ENCODE measurements at places on chromosomes 7 and 10. TPM values are rescaled to one million over a fixed set of nuclear protein-coding genes. Genes with fewer than 3 reads are reported as not detected.

GDF2 gene
- total RNA-seq = not detected

CFAP58 gene
- not detected for total RNA-seq

EN2 gene
- total RNA-seq = not detected

TNS3 gene
- 3.2 TPM for total RNA-seq

OPN4 gene
- total RNA-seq = not detected

HOXA5 gene
- total RNA-seq = not detected

DDX50 gene
- 41.9 TPM for total RNA-seq

PAX4 gene
- not detected for total RNA-seq

STEAP1 gene
- total RNA-seq = not detected

IFIT1B gene
- total RNA-seq = not detected

POLL gene
- 59.3 TPM for total RNA-seq

TLX1 gene
- total RNA-seq = not detected

GRCh38 chr7:46032942-46033341 lies 111.9 kb upstream of the IGFBP3 start:
- no peak overlapping the region for H3K4me3 ChIP-seq
- no peak overlapping the region for H3K27ac ChIP-seq
- DNase-seq = no peak
- H3K27me3 ChIP-seq = no peaks in the 10 kb centered on the region
- no peaks in the 10 kb centered on the region for H3K36me3 ChIP-seq
- no peaks in the 10 kb centered on the region for H3K4me1 ChIP-seq

- H3K4me1 ChIP-seq = peaks cover 59% of the 10 kb centered on the region
- peaks cover 26% of the 10 kb centered on the region for H3K27me3 ChIP-seq
- H3K36me3 ChIP-seq = no peaks in the 10 kb centered on the region
- H3K27ac ChIP-seq = no peak overlapping the region
- H3K4me3 ChIP-seq = no peak overlapping the region
Measured at GRCh38 chr7:151246102-151246850, 2.2 kb downstream of the SMARCD3 start.

DNA sequence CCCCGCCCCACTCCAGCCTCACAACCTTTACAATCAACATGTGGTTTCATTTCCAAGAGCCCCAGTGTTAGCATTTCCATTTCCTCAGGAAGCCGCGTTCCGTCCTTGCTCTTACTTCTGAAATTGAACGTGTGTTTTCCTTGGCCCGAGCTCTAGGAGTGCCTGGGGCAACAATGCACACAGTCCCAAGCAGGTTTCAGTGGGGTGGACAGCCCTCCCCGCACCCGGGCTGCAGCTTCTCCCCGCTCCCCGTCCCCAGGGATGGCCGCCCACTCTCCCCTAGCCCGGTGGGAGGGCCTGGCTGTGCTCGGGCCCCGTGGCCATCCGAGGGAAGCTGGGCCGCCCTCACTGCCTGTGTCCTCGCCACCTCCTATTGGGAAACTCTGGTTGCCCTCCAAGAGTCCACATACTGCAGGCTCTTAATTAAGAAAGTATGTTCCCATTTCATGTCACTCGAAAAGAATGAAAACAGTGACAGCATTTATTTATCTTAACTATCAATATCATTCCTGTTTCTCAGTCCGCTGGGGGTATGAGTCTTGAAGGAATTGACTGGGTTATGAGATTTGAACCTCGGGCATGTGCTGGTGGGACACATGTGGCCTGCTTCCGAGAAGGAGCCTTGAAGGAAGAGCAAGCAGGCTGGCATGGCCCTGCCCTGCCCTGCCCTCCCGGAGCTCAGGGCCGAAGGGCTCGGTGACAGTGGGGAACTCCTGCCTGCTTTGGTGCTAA lies 163.8 kb downstream of the GRK5 start:
- no peaks in the 10 kb centered on the region for H3K4me1 ChIP-seq
- DNase-seq = no peak
- H3K27ac ChIP-seq = no peak overlapping the region
- H3K4me3 ChIP-seq = no peak overlapping the region
- no peaks in the 10 kb centered on the region for H3K27me3 ChIP-seq
- H3K36me3 ChIP-seq = no peaks in the 10 kb centered on the region

GRCh38 chr7:27188386-27189294 lies 3.6 kb upstream of the HOXA11 start:
- no peak overlapping the region for H3K27ac ChIP-seq
- DNase-seq = no peak
- peak overlapping the region; percentile 39 for H3K4me3 ChIP-seq
- peaks cover 75% of the 10 kb centered on the region for H3K4me1 ChIP-seq

GRCh38 chr7:77367976-77368375 lies 48.2 kb downstream of the GSAP start:
- no peak overlapping the region for H3K4me3 ChIP-seq
- H3K27ac ChIP-seq = no peak overlapping the region
- no peaks in the 10 kb centered on the region for H3K4me1 ChIP-seq
- H3K36me3 ChIP-seq = no peaks in the 10 kb centered on the region
- DNase-seq = no peak

DNA sequence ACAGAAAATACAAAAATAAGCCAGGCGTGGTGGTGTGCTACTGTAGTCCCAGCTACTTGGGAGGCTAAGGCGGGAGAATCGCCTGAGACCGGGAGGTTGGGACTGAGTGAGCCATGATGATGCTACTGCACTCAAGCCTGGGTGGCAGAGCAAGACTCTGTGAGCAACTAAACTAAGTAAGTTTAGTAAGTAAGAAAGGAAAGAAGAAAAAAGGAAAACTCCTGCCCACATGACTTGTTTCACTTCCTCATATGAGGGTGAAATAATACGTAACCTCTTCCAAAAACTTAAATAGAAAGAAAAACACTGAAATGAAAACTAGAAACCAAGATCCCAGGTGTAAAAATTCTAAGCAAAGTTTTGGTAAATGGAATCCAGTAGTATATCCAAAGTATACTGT lies 79.6 kb downstream of the LARP4B start:
- H3K4me3 ChIP-seq = no peak overlapping the region
- H3K27ac ChIP-seq = no peak overlapping the region
- no peaks in the 10 kb centered on the region for H3K27me3 ChIP-seq
- peaks cover 15% of the 10 kb centered on the region for H3K36me3 ChIP-seq
- peaks cover 4% of the 10 kb centered on the region for H3K4me1 ChIP-seq
- no peak for DNase-seq

DNA sequence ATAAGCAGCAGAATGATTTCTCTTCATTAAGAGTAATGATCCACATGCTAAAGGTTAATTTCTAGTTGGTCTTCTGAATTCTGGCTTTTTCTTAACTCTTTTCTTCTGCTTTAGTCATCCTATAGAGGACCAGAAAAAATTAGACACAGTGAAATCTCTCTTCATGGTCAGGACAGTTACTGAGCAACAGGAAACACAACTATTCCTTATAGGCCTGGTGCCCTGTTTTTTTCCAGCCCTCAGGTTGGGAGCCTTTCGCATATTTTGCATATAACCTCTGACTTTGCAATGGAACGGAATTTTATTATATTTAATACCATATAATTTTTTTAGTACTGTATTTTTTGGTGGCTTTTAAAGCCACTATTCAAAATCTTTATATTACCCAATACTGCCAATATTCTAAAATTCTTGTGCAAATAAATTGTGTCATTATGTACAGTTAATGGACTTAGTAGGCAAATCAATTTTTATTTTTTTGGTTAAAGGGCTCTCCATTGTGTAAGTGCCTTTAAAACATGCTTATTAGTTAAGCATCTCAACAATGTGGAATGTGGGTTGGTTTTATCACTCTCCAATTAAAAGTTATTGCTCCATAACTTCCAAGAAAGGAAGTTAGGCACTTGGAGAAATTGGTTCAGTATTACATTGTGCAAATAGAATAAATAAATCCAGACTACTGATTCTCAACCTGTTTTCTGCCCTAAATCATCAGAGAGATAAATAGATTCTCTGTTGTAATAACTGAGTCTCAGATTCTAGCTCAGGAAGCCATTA lies 22.5 kb downstream of the ARL4A start:
- no peak overlapping the region for H3K27ac ChIP-seq
- H3K27me3 ChIP-seq = no peaks in the 10 kb centered on the region
- H3K4me1 ChIP-seq = peaks cover under 1% of the 10 kb centered on the region
- no peaks in the 10 kb centered on the region for H3K36me3 ChIP-seq

- H3K36me3 ChIP-seq = no peaks in the 10 kb centered on the region
- H3K27ac ChIP-seq = no peak overlapping the region
- no peaks in the 10 kb centered on the region for H3K4me1 ChIP-seq
- H3K4me3 ChIP-seq = no peak overlapping the region
Measured at GRCh38 chr7:158343936-158344455, 243.6 kb downstream of the PTPRN2 start.

DNA sequence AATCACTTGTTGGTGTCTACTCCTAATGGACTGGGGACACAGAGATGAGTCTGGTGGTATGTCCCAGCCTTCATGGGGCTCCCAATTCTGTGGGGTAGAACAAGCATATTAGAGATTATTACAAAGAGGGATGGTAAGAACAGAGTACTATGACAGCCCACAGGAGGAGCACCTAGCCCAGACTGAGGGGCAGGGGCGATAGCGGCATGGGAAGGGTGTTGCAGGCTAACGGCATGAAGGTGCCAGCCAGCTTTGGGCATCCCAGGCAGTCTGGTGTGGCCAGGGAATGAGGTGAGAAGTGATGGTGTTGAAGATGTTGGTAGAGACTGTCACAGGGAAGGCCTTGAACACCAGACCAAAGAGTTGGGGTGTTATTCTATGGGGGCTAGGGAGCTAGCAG lies 280.0 kb downstream of the RPS24 start:
- no peak for DNase-seq
- H3K27me3 ChIP-seq = no peaks in the 10 kb centered on the region
- H3K4me1 ChIP-seq = no peaks in the 10 kb centered on the region
- no peak overlapping the region for H3K27ac ChIP-seq

GRCh38 chr7:43577485-43577951 lies 5.4 kb upstream of the STK17A start:
- peaks cover 7% of the 10 kb centered on the region for H3K4me1 ChIP-seq
- no peak for DNase-seq
- no peaks in the 10 kb centered on the region for H3K27me3 ChIP-seq

DNA sequence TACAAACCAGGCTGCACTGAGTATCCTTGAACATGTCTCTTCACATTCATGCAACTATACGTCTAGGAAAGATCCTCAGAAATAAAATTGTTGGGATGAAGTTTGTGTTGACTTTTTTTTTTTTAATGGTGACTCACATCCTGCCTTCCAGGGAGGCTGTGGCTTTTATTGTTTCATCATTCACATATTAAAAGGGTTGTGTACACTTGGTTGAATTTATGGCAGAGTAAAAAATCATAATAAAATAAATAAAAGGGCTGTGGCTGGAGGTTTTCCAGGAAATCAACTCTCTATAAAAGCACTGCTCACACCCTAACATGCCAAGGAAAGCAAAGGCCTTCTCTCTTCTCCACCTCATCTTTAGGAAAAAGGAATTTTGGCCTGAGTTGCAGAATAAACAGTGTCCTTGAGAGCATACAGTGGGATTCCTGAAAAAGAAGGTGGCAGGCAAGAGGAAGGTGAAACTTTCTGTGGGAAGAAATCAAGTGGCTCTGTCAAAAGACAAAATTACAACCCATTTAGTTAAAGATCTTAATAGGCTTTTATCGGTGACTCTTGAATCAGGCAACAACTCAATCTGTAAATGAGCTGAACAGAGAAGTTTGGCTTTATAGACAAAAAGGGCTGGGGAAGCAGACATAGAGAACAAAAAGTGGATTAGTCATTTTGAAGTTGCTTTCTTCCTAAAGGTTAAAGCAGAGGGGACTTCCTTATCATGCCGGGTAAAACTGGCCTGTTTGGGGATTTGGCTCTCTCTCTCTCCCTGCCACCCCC lies 41.6 kb upstream of the FHIP2A start:
- H3K36me3 ChIP-seq = no peaks in the 10 kb centered on the region
- no peak for DNase-seq
- H3K27ac ChIP-seq = no peak overlapping the region
- H3K4me1 ChIP-seq = no peaks in the 10 kb centered on the region
- H3K27me3 ChIP-seq = peaks cover 4% of the 10 kb centered on the region

- no peaks in the 10 kb centered on the region for H3K4me1 ChIP-seq
- H3K27me3 ChIP-seq = no peaks in the 10 kb centered on the region
- no peak overlapping the region for H3K27ac ChIP-seq
- H3K36me3 ChIP-seq = no peaks in the 10 kb centered on the region
- H3K4me3 ChIP-seq = no peak overlapping the region
Measured at GRCh38 chr10:70681731-70682005, 9.4 kb downstream of the ADAMTS14 start.

DNA sequence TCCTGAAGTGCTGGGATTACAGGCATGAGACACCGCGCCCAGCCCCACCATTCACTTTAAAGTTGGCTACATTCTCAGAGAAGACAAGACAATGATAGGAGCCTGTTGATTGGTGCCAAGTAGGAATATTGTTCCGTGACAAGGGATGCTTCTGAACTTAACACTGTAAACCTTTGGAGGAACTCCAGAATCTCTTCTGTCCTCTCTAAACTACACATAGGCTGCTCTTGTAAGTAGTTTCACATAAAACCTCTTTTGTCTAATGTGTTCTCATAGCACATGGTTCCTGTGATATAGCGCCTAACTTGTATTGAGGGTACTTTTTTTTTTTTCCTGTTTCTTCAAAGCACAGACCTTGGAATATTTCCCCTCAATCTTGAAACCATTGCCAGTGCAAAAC lies 3.6 kb upstream of the COPG2 start:
- H3K36me3 ChIP-seq = no peaks in the 10 kb centered on the region
- H3K4me3 ChIP-seq = no peak overlapping the region
- no peak overlapping the region for H3K27ac ChIP-seq
- no peak for DNase-seq
- no peaks in the 10 kb centered on the region for H3K27me3 ChIP-seq
- peaks cover 16% of the 10 kb centered on the region for H3K4me1 ChIP-seq

- no peaks in the 10 kb centered on the region for H3K27me3 ChIP-seq
- H3K36me3 ChIP-seq = no peaks in the 10 kb centered on the region
- DNase-seq = no peak
- H3K4me3 ChIP-seq = no peak overlapping the region
Measured at GRCh38 chr7:77991656-77992055, 193.1 kb downstream of the PHTF2 start.

DNA sequence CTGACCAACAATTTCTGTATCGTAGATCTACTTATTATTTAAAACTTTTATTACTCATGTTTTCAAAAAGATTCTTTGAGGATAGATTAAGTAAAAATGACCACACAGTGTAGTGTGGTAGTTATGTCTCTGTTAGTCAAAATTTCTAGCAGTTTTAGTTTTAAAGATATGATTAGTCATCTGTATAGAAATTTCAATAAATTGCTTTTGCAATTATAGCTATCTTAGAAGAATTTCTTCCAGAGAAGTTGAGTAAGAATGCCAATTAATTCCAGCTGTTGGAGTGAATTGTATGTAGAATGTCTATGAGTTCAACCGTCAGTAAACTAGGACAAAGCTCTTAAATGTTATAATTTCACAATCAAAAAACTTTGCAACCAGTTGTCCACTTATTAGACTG lies 229.7 kb downstream of the CDK14 start:
- no peaks in the 10 kb centered on the region for H3K4me1 ChIP-seq
- H3K36me3 ChIP-seq = no peaks in the 10 kb centered on the region
- H3K27ac ChIP-seq = no peak overlapping the region
- H3K4me3 ChIP-seq = no peak overlapping the region
- DNase-seq = no peak
